ENCODE measurements at places on chromosomes 4 and X.

DNA sequence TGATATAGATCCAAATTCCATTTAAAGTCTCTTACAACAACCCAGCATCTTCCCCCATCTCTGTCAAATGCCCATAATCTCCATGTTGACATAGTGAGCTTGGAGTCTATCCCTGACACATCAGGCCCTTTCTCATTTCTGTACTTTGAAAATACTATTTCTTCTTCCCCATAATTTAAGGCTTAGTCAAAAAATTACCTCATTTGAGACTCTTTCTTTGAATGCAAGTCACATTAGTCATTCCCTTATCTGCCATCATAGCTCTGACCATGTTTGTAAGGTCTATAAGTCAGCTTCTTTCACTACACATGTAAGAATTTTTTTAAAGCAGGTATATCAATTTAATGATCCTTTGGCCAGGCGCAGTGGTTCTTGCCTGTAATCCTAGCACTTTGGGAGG lies 99.9 kb downstream of the DDX60 start:
- no peak for DNase-seq

- DNase-seq = no peak
These were observed 1.1 kb downstream of the SLIT2 start for GRCh38 chr4:20252656-20253282.

DNA sequence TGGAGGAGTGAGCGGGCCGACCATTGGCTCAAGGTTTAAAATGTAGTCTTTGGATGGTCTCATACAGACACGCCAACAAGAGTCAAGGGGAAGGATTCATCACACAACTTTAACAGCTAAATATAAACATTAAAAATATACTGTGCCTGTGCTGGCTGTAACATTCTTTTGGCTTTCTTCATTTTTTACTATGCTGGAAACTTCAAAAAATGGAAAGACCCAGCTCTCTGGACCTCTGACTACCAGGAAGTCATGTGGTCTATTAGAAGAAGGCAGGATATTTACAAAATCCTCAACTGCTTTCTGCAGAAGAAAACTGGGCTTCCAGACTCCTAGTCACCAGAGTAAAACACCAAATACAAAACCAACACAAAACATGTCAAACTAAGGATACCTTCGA lies 49.8 kb upstream of the KLF3 start:
- DNase-seq = no peak

DNA sequence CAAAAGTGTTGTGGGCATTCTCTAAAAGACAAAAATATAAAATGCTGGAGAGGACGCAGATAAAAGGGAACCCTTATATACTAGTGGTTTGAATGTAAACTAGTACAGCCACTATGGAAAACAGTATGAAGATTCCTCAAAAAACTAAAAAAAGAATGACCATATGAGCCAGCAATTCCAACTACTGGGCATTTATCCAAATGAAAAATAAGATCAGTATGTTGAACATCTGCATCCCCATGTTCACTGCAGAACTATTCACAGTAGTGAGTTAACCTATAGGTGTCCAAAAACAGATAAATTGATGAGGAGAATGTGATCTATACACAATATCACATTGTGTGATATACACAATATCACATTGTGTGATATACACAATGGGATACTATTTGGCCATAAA lies 1615.3 kb downstream of the PCDH18 start:
- no peak for DNase-seq

DNA sequence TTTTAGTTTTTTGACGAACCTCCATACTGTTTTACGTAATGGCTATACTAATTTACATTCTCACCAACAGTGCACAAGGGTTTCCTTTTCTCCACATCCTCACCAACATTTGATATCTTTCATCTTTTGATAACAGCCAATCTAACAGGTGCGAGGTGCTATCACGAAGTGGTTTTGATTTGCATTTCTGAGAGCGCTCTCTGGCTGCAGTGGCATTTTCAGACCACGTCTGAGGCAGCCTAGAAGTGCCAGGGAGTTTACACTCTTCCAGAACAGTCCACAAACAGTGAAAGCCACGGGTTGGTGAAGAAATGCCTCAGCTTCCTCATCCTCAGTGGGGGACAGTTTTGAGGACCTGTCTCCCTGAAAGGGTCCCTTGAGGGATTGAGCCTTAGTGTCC lies 471.0 kb downstream of the BCOR start:
- no peak for DNase-seq

DNA sequence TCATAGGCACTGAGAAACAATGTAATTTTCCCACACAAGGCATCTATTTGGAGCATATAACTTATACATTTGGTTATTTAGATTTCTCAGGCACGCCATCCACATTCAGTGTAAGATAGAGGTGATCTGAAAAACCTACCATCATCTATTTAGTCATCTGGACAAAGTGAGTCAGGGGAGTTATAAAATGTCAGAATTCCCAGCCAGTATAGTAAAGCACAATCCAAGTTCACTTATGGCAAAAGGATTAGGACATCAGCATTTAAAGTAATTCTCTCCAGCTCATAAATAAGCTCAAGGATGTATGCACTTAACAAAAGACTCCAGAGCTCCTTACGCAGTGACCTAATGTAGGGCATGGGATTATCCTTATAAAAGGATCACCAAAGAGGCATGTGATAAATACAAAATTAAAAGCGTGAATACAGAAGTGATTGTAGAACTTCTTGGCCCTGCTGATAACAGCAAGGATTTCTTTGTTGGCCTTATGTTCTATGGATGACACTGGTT lies 65.3 kb upstream of the DCLK2 start:
- DNase-seq = no peak
